ENCODE measurements at places on chromosomes 2 and 18. TPM values are rescaled to one million over a fixed set of nuclear protein-coding genes. Genes with fewer than 3 reads are reported as not detected.

- no peak overlapping the region for H3K4me3 ChIP-seq
- no peaks in the 10 kb centered on the region for H3K36me3 ChIP-seq
- no peak for DNase-seq
- no peak overlapping the region for H3K27ac ChIP-seq
Measured at GRCh38 chr2:192161656-192162290, 33.0 kb downstream of the TMEFF2 start.

The SPHKAP gene
- not detected for polyA plus RNA-seq

The ZSWIM2 gene
- polyA plus RNA-seq: 0.02 TPM

DNA sequence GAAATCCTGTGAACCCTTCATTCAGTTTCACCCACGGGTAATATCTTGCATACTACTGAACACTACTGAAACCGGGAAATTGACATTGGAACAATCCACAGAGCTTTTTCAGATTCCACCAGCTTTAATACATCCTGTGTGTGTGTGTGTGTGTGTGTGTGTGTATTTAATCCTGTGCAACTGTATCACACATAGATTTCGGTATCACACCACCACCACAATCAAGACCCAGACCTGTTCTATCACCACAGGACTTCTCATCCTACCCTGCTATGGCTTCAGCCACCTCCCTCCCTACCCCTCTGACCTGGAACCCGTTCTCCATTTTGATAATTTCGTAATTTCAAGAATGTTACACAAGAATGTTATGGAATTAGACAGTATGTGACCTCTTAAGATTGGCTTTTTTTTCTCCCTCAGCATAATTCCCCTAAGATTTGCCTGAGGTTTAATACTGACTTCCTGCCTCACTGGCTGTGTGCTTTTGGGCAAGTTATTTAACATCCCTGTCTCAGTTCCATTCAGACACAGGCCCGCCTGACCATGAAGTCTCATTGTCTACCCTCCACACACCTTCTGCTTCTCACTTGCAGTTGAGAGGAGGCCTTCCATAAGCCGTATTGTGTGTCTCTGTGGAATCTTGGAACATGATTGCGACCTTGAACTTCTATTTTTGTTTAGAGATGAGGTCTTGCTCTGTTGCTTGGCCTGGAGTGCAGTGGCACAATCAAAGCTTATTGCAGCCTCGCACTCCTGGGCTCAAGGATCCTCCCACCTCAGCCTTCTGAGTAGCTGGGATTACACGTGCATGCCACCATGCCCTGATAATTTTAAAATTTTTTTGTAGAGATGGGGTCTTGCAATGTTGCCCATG is 14.4 kb upstream of the TMEM131 start:
- no peaks in the 10 kb centered on the region for H3K36me3 ChIP-seq
- H3K27ac ChIP-seq: no peak overlapping the region
- no peaks in the 10 kb centered on the region for H3K4me1 ChIP-seq

GRCh38 chr2:134289225-134289624 is 35.4 kb downstream of the MGAT5 start:
- DNase-seq: no peak
- H3K4me3 ChIP-seq: no peak overlapping the region
- no peak overlapping the region for H3K27ac ChIP-seq
- no peaks in the 10 kb centered on the region for H3K36me3 ChIP-seq
- H3K27me3 ChIP-seq: no peaks in the 10 kb centered on the region

DNA sequence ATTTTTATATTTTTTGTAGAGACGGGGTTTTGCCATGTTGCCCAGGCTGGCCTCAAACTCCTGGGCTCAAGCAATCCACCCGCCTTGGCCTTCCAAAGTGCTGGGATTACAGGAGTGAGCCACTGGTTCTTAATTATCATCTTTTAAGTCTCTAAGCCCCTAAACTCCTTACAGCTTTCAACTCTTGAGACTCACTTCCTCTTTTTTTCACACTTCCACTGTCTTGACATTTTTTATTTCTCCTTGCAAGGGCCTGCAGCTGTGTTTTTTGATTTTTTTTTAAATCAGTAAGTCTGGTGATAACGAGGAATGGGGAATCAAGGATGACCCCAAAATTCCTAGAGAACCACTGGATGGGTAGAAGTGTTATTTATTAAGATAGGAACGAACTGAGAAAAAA is 8.6 kb upstream of the ABCB11 start:
- H3K27me3 ChIP-seq: no peaks in the 10 kb centered on the region
- no peaks in the 10 kb centered on the region for H3K36me3 ChIP-seq
- no peak overlapping the region for H3K4me3 ChIP-seq

- no peaks in the 10 kb centered on the region for H3K27me3 ChIP-seq
- no peaks in the 10 kb centered on the region for H3K36me3 ChIP-seq
- DNase-seq: no peak
- H3K27ac ChIP-seq: no peak overlapping the region
- no peak overlapping the region for H3K4me3 ChIP-seq
Measured at GRCh38 chr2:86420913-86421312, 20.3 kb upstream of the KDM3A start.

DNA sequence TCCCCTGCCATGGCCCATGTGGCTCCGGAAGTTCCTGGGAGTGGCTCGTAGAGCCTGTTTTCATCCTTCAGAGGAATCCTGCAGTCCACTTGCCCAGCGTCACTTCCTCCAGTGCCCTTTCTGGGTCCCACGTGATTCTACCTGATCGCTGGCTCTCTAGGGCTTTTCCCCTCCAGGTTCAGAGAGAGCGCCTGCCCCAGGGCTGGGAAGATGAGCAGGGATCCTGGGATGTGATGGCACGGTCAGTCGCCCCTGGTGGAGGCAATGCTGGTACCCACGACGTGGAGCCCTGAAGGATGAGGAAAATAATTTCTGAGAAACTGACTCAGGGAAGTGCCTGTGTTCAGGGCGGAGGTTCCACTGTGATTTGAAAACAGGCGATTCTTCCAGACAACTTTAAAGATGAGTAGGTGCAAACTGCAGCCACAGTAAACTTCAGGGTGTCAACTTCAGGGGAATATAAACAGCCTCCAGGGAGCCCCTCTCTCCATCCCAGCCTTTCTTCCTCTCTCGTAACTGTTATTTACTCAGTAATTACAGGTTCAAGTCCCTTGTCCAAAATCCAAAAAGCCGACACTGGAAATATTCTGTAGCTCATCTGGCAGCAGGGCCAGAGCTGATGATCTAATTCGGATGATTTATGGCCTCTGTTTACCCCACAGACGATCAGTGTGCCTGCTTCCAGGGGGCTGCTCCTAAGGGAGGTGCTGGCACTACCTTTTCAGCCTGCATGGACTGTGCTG is 105.9 kb downstream of the AGAP1 start:
- no peaks in the 10 kb centered on the region for H3K36me3 ChIP-seq
- no peak overlapping the region for H3K27ac ChIP-seq
- no peak for DNase-seq
- H3K4me3 ChIP-seq: no peak overlapping the region
- no peaks in the 10 kb centered on the region for H3K27me3 ChIP-seq

- H3K27me3 ChIP-seq: no peaks in the 10 kb centered on the region
- H3K36me3 ChIP-seq: no peaks in the 10 kb centered on the region
- no peak for DNase-seq
- H3K27ac ChIP-seq: peak overlapping the region; percentile 20
- H3K4me1 ChIP-seq: no peaks in the 10 kb centered on the region
Measured at GRCh38 chr18:23237524-23238151, 102.4 kb downstream of the CABLES1 start.

The TUBA3E gene
- not detected for polyA plus RNA-seq

DNA sequence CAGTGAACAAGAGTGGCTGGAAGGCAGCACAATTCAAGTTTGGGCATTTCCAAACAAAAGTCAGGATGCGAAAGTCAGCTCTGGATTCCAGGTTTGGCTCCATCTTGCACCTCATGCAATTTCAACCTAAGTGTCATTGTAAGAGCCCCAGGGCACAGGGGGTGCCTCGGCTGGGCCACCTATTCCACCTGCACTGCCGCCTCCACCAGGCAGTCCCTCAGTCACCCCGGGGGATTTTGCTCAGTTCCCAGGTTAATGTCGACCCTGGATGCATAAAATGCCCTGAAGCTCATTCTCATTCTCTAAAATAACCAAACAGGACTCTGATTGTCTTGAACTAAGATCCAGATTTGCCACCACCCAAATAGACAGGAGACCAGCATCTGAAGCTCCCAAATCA is 77.6 kb downstream of the EDAR start:
- H3K4me1 ChIP-seq: no peaks in the 10 kb centered on the region
- H3K4me3 ChIP-seq: no peak overlapping the region
- no peak overlapping the region for H3K27ac ChIP-seq
- no peaks in the 10 kb centered on the region for H3K27me3 ChIP-seq
- H3K36me3 ChIP-seq: no peaks in the 10 kb centered on the region

The SP140 gene
- 0.65 TPM for polyA plus RNA-seq

DNA sequence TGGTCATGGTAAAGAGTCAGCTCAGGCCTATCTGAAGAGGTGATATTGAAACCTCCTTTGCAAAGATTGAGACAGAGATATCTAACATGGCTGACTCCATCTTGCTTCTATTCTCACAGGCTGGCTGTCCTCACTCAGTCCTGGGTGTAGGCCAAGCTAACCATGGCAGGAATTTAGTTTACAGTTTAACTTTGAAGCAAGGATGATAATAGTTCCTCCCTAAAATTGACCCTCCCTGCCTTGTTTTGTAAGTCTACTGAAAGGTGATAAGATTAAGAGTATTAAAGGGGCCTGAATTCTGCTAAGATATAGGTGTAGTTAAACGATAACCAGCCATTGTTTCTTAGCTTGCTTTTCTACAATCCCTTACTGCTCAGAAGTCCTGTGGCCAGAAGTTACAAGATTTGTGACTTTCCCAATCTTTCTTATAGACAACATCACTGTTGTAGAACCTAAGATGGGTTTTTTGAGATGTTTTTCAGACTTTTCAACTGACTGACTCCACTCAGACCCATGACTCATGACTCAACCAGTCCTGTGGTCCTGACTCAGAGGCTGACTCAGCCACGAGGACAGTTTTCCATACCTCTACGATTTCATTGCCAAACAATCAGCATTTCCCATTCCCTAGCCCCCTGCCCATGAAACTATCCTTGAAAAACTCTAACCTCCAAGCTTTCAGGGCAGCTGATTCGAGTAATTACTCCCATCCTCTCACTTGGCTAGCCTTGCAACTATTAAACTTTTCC is 195.7 kb upstream of the SESTD1 start:
- H3K4me1 ChIP-seq: no peaks in the 10 kb centered on the region
- no peaks in the 10 kb centered on the region for H3K36me3 ChIP-seq
- no peaks in the 10 kb centered on the region for H3K27me3 ChIP-seq
- DNase-seq: no peak

DNA sequence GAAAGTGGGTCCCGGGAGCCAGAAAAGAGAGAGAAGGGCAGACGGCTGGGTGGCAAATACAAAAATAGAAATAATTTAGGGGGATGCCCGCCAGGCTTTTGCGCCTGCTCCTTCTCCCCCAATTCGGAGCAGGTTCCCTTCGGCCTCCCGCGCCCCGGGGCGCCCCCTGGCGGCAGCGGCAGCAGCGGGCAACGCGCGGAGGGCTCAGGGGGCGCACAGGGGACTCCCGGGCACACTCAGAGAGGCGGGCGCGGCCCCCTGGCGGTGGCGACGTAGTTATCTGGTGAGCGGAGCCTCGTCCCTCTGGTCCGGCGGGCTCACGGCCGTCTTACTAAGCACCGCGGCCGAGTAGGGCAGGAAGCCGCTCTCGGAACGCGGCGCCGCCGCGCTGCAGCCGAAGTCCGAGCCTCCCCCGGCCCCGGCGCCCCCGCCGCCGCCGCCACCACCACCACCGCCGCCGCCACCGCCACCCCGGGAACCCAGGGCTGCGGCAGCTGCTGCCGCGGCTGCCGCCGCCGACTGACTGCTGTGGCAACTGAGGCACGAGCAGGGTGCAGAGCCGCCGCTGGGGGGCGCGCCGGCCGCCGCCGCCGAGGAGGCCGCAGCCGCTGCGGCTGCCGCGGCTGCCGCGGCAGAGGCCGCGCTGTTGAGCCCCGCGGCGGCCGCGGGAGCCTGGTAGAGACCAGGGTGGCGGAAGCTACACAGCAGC is 3.8 kb downstream of the EVX2 start:
- peaks cover 38% of the 10 kb centered on the region for H3K27me3 ChIP-seq
- H3K4me1 ChIP-seq: no peaks in the 10 kb centered on the region
- DNase-seq: no peak
- no peak overlapping the region for H3K27ac ChIP-seq

DNA sequence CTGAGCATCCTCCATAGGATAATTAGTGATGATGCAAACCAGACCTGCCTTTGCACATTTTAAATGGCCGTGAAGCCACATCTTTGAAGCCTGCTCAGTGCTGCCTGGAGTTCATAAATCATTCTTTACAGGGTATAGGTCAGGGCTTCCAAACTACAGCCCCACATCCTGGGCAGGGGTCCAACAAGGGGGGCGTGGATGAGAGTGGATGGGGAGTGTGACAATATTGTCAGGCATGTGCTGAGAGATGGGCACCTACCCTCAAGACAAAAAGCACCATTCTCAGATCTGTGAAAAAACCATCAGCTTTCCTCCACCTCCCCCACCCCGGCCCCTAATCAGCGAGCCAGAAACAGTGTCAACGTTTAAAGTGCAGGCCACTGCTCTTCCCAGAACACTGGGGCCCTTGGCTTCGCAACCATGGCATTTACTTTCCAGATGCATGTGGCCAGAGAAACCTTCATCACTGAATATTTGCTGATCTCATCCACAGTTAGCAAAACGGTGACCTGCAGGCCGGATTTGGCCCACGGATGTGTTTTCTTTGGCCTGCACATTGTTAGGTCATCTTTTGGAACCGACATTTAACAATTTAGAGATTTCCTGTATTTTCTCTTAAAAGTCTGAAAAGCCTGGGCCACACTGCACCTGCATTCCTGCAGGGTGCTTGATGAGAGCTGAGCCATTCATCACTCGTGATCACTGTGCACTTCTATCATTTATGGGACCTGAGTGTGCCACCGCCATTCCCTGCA is 130.7 kb downstream of the ANKRD44 start:
- DNase-seq: no peak
- peaks cover 1% of the 10 kb centered on the region for H3K4me1 ChIP-seq
- H3K27me3 ChIP-seq: no peaks in the 10 kb centered on the region
- H3K36me3 ChIP-seq: no peaks in the 10 kb centered on the region
- no peak overlapping the region for H3K27ac ChIP-seq

GRCh38 chr18:10025711-10026670 is 112.2 kb downstream of the VAPA start:
- no peaks in the 10 kb centered on the region for H3K27me3 ChIP-seq
- H3K4me1 ChIP-seq: peaks cover 12% of the 10 kb centered on the region
- no peak for DNase-seq
- H3K36me3 ChIP-seq: no peaks in the 10 kb centered on the region
- no peak overlapping the region for H3K4me3 ChIP-seq
- peak overlapping the region; percentile 34 for H3K27ac ChIP-seq

DNA sequence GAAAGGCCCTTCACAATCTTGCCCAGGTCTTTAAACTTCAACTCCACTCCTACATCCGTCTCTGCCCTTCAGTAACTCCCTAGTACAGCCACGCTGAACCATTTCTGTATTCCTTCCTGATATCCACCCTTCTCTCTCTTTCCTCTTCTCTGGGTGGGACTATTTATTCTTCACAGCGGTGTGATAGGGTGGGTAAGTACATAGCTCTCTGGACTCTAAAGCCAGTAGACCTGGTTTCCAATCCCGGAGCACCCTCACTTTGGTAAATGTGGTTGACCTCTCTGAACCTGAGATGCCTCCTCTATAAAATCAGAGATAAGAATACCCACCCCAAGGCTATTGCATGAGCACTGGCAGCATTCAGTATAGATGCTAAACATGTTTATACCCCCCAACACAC is 86.7 kb downstream of the ATL2 start:
- no peaks in the 10 kb centered on the region for H3K4me1 ChIP-seq
- DNase-seq: no peak
- H3K36me3 ChIP-seq: no peaks in the 10 kb centered on the region
- no peak overlapping the region for H3K4me3 ChIP-seq
- H3K27me3 ChIP-seq: no peaks in the 10 kb centered on the region
- no peak overlapping the region for H3K27ac ChIP-seq

All from pancreas (tissue), 10 donors.